CD4-positive, alpha-beta T cell treated with Interleukin-21 for 1 hour (primary cell): ENCODE measurements at places on chromosomes 1 and 21.
A peak's percentile ranks its signal among the peaks of the same experiment; 100 is the strongest.

GRCh38 chr1:15100121-15100879 lies 53.2 kb upstream of the TMEM51 start:
- peak; percentile 29 for DNase-seq

DNA sequence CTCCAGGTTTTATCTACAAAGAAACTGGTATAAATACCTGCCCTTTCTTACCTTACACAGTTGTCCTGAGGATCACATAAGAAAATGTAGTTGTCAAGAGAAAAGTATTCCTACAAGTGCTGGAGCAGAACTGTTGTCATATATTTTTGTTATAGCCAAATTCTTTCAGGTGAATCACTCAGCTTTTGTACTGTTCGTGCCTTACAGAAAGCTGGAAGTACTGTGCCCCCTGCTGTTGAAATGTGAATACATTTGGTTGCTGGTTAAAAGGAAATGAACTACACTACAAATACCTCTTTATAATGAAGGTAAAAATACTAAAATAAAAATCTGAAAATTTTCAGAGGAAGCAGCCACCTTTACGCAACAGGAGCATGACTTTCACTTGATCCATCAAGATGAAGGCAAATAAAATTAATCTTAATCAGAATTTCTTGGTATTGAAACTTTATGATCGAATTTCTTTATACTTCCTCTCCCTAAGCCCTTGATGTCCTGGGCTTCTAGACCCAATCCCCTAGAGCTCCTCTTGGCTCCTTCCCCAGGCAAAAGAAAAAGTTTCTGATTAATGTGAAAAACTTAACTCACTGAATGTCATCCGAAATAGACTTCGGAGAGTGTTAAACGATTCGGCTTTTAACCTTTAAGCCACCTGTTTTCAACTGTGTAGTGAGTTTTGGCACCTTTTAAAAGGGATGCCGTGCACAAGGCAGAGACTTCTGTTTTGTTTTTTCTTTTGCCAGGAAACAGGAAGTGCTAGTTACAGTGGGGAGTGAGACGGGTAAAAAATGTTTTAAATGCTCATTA lies 12.5 kb downstream of the CHML start:
- DNase-seq = peak; percentile 72

- DNase-seq = no peak
These were observed 5.9 kb downstream of the MX1 start for GRCh38 chr21:41431788-41432548.

DNA sequence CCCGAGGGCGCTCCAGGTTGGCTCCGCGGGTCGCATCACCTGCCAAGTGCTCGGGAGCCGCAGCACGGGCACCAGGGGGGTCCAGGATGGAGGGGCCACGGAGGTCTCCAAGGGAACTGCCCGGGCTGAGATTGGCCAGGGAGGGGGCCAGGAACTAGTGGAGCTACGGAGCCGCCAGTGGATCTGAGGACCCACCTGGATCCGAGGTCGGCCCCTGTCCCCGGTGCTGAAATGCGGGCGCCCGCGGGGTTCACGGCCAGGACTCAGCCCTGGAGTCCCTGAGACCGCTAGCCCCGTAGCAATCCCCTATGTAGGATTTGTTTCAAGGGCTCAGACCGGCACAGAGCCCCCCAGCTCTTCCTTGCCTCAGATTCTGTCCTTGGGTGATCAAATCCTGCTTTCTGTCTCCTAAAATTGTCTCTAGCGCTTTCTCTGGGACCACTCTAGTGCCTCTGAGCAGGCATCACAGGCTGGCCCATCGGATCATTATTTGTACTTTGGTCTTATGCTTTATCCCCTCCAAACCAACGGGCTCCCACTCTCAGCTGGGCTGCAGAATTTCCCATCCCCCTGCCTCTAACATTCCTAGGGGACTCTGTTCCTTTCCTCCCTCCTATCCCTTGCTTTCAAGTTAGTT lies 27.3 kb downstream of the KIAA2013 start:
- no peak for DNase-seq

GRCh38 chr1:203091761-203092330 lies 6.0 kb upstream of the MYOG start:
- DNase-seq = no peak

GRCh38 chr1:234659538-234659937 lies 49.6 kb upstream of the IRF2BP2 start:
- no peak for DNase-seq

- DNase-seq = peak; percentile 67
These were observed 7.3 kb upstream of the DEDD start for GRCh38 chr1:161139766-161140165.

DNA sequence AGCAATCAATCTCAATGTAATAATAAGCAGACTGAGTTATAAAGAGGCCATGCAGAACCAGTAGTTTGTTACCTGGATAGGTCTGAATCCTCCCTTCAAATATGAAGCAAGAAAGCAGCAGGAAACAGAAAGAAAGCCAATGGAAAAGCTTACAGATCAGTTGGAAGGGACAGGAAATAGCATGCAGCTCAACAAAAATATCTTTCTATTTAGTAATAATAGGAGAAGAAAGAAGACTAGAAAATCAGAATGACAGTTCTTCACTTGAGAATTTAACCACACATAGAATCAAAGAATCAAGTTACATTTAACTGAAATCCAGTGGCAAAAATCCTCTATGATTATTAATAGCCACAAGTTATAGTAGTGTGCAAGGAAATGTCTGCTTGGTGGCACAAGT lies 194.4 kb downstream of the EIF4G3 start:
- DNase-seq = no peak

- DNase-seq = no peak
These were observed 84.3 kb downstream of the PTPRC start for GRCh38 chr1:198723127-198723526.
